ENCODE measurements at places on chromosomes 2 and 18.

DNA sequence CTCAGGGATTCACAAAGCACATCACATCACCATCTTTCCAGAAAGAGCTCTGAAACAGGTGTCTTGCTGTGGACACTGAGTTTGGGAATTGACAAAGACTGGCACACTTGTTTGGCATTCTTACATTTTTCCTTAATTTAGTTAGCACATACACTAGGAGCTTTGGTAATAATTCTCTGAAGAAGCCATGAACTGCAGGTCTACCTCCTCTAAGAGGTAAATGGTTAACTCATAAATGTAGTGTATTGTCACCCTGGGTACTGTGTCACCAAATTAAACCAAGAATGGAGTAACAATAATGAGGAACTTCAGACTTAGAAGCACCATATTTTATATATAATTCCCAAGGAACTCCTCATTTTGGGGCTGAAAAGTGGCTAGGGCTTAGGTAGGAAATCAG, 22.6 kb downstream of the EIF4E2 start:
- DNase-seq: no peak

DNA sequence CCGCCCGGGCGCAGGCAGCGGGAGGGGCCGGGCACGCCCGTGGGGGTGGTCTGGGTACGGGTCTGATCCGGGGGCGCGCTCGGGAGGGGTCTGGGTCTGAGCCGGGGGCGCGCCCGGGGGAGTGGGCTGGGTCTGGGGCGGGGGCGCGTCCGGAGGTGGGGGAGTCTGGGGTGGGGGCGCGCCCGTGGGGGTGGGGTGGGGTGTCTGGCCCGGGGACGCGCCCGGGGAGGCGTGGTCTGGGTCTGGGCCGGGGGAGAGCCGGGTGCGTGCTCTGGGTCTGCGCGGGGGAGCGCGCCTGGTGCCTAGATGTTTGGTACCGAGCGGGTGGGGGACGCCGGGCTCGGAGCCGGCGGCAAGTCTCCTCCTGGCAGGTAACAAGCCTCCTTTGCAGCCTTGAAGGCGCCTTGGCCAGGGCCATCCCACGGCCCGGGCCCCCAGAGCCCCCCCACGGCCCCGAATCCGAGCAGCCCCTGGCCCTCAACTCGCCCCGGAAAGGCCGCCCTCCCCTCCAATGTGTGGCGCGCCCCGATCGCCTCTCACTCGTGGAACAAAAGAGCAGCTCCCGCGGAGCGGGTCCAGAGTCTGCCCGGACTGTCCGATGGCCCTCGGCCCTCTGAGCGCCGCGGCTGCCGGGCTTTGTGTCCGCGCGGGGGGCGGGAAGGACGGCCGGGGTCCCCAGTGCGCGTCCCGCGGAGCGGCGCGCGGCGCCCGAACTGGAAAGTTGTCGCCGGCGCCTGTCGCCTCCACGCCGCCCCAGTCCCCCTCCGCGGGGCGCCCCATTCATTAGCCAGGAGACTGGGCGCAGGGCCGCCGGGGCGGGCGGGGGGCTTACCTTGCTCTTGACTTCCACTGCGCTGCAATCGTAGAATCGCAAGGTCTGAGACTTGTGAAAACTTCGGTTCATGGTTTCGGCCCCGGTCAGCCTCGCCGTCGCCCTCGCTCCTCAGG, 595 bp downstream of the PARD6G start:
- no peak for DNase-seq

- no peak for DNase-seq
Observed at GRCh38 chr2:237141571-237142051, 55.9 kb downstream of the COPS8 start.

DNA sequence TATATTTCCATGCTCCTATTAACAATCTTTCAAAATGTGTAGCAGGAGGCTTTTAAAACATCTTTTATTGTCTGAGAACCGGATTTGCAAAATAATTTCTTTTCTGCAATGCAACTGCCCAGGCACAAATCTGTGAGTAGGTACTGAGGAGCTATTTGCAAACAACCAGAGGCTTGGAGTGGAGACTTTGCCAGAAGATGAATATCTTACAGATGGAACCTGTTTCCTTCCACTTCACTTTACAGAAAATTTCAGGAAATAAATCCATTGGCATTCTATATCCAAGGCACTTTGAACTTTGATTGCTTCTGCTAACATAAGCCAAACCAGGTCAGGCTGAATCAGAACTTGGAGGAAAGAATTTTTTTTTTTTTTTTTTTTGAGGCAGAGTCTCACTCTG, 237.4 kb upstream of the REV1 start:
- no peak for DNase-seq

DNA sequence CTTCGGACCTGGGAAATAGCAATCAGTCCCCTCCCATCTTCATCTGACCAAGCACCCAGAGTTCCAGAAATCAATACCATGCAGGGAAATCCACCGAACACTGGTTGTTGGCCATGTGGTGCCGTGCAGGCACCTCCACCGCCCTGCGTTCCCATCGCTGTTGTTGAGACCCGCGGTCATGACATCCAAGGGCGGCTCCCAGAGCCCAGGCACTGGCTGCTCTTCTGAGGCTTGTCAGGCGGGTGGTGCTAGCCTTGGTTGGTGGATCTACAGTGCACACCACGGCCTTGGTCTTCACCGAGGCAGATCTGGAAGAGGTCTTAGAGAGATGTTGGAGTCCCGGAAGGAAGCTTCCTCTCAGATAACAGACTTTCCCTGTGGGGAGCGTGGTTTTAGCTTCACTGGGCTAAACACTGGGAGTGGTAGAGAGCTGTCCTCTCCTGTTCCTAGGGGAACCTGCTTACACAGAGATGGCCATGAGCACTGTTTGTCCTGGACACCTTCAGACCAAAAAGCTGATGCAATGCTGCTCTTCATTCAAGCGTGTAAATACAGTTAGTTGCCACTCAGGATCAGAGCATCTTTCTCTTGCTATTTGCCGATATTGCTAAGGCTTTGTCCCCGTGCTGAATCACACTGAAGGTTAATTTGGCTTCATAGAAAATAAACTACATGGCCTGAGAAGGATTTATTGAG, 58.3 kb downstream of the SMIM21 start:
- DNase-seq: no peak

DNA sequence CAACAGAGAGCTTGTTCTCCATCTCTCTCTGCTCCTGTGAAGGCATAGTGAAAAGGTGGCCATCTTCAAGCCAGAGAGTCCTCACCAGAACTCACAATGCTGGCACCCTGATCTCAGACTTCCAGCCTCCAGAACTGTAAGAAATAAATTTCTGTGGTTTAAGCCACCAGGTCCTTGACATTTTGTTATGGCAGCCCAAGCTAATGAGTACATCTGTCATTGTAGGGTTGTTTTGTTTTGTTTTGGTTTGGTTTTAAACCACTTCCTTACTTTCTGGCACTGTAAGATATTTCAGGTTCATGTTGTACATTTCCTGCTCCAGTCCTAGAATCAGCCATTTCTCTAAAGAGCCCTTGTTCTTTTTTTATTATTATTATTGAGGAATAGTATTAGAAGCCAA, 171.2 kb downstream of the CPS1 start:
- no peak for DNase-seq

DNA sequence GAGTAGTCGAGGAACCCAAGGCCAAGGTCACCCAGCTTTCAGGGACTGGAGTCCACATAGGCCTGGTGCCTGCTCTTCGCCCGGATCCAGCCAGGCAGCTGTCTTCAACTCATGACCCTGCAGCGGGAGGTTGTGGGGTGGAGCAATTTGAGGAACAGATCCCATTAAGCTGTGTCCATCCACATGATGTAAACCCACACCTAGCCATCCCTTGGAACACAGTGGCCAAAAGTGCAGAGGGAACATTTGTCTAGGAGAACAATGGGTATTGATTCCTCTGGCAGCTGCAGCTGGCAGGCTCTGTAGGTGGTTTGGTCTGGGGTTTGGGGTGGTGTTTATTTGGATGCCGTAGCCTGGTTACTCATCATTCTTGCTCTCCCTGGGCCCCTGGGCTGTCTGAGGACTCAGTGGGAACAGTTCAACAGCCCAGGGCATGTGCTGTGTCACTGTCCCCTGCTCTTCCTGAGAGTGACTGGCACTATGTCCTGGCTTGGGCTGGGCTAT, 99.4 kb downstream of the TFCP2L1 start:
- DNase-seq: no peak

GRCh38 chr2:173187941-173188788, 112.5 kb downstream of the MAP3K20 start:
- no peak for DNase-seq

DNA sequence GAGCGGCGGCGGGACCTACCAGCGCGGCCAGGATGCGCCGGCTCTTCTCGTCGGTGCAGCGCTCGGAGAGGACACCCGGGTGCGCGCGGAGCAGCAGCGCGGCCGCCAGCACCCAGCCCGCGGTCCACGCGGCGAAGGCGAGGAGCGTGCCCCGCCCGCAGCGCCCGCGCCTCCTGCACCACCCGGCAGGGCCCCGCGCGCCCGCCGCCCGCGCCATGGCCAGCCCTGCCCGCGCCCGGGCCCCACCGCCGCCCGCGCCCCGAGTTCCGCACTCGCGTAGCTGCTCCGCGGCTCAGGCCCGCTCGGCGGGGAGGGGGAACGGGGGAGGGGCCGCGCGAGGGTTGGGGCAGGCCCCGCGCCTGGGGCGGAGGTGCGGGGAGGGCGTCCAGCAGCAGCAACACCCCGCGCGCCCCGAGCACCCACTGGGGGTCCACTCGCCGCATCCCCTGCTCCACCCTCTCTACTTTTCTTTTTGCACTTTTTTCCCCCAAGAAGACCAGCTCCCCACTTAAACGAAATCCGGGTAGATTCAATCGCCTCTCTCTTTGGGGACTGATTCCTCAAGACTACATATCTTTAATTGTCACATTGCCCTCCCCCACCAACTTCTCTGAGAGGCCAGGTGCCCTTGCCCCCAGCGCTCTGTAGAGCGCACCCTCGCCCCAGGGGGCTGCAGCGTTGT, at the start of gene DIPK1C:
Gene DIPK1C, minus strand, starts transcription at position 266 of the 682 bp plus-strand sequence. Its CDS starts 49 bp downstream, at position 217.
- no peak for DNase-seq

DNA sequence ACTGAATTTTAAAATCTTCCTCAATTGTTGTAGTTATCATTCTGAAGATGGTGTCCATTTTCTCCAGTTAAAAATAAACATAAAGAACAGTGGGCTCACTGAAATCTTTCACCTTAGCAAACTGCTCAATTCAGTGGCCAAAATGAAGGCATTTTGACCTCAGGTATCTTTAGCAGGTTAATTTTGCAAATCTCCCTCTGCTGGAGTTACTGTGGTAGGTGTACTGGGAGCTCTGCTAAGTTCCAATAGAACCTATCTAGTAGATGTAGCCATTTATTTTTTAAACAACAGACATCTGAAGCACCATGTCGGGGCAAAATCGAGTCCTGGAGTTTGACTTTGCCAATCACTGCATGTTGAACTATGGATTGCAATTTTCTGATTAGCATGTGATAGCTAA, 177.1 kb downstream of the IRS1 start:
- no peak for DNase-seq

GRCh38 chr2:15964936-15965563, 24.7 kb downstream of the MYCN start:
- no peak for DNase-seq

Measured in stimulated activated CD8-positive, alpha-beta memory T cell treated with anti-CD3 and anti-CD28 coated beads, Interleukin-7, amount 100 ng/mL, for 4 hours (primary cell).